ENCODE measurements at places on chromosomes 4 and X.

DNA sequence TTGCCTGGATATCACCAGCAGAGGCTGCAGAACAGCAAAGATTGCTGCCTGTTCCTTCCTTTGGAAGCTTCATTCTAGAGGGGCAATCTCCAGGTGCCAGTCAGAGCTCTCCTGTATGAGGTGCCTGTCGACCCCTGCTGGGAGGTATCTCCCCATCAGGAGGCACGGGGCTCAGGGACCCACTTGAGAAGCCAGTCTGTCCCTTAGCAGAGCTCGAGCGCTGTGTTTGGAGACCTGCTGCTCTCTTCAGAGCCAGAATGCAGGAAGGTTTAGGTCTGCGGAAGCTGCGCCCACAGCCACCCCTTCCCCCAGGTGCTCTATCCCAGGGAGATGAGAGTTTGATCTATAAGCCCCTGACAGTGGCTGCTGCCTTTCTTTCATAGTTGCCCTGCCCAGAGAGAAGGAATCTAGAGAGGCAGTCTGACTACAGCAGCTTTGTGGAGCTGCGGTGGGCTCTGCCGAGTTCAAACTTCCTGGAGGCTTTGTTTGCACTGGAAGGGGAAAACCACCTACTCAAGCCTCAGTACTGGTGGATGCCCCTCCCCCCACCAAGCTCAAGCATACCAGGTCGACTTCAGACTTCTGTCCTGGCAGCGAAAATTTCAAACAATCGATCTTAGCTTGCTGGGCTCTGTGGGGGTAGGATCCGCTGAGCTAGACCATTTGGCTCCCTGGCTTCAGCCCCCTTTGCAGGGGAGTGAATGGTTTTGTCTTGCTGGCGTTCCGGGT, 57.9 kb downstream of the DKK2 start:
- DNase-seq, result no peak

DNA sequence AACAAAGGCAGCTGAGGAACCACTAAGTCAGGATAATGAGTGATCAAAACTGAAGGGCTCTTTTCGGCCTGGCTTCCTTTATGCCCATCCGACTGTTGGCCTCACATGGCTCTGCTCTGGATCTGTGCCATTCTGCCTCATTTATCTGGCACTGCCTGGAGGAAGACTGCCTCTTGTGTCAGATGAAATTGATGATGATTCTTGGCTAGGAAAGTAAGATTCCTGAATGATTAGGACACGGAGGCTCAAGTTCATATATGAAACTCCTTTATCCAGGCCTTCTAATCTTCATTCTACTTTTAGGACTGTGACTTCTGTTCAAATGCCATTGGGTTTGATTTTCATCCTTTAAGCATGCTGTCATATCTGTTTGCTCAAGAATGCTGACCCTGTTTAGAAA, 475.4 kb upstream of the RPS6KA3 start:
- peak; percentile 54 for DNase-seq

DNA sequence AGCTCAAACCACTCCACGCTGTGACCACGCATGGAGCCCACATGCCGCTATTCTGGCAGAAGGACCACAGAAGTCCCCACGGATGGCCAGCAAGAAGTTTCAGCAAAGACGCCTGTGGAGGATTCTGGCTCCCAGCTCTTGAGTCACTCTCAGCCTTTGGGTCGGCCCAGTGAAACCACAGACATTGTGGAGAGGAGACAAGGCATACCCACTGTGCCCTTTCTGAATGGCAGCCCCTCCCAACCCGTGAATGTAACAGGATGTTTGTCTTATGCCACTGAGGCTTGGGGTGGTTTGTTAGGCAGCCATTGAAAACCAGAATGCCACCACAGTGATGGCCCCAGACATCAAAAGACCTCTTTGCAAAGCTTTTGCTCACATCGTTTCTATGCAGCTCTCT, 42.7 kb downstream of the ABLIM2 start:
- DNase-seq, result no peak

DNA sequence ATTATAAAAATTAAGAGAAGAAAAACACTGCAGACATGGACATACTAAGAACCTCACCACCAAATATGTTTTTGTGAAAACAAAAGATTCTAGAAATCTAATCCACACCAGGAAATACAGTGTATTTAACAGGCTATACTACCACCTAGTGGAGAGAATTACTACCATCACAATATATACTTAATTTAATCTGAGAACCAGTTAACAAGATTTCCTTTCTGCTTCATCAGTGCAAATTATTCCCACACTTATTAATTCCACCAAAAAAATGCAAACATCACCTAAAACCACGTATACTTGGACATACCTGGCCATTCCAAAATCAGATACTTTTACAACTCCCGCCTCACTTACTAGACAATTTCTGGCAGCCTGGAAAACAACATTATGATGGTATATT, 7.0 kb upstream of the TXK start:
- DNase-seq, result peak; percentile 51

- DNase-seq, result no peak
Observed at GRCh38 chr4:15792974-15793373, 14.8 kb downstream of the CD38 start.

- DNase-seq, result no peak
Observed at GRCh38 chrX:24203072-24203808, 53.7 kb downstream of the ZFX start.

- DNase-seq, result peak; percentile 21
Observed at GRCh38 chrX:107542500-107542899, 85.8 kb upstream of the PRPS1 start.

- peak; percentile 74 for DNase-seq
Observed at GRCh38 chrX:136028383-136028984, 43.2 kb downstream of the SLC9A6 start.

DNA sequence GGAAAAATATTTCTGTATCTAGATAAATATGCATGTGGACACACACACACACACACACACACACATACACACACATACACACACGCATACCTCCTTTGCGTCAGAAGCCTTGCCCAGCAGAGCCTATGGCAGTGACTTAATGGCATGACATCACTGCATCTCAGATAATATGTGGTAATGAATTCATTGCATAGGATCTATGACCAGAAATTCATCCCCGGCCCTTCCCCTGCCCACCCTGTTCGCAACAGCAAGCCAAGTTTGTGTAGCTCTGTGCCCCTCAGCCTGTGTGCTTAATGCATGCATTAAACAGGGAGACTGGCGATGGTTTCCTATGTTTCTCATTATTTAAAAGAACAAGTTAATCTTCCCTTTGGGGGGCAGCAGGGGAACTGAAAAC, 120.7 kb downstream of the NKX6-1 start:
- DNase-seq, result no peak

DNA sequence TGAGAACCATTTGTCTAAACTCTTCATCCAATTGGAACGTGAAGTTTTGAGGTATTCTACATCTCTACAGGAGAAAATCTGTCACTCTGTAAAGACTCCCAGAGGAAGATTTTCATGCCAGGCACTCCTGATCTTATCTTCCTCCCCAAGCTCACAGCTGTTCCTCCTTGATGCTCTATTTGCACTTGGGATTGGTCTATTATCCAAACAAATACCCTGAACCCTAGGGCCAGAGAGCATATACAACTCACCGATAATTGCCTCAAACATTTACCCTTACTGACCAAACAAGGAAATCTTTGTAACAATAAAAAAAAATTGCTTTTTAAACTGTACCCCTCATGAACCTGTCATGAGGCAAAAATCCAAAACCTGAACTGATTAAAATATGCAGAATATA, 372.7 kb downstream of the SH2D1A start:
- DNase-seq, result no peak

- no peak for DNase-seq
Observed at GRCh38 chr4:23171976-23172375, 479.2 kb downstream of the GBA3 start.

- no peak for DNase-seq
Observed at GRCh38 chr4:184438375-184438774, 36.0 kb downstream of the IRF2 start.

DNA sequence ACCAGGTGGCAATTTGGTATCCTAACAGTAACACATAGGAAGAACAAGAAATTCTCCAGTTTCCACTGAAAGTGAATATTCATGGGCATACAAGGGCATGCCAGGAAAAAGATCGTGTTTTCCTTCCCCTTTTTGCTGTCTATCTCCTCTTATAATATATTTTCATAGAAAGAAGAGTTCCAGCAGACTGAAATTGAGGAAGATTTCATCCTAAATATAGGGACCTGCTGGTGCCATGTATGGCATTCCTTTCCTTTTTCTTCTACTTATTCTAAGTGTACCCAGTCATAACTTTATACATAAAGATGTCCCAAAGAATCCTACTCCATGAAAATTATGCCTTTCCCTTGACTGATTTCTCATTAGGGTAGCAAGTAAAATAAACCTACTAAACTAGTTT, 40.8 kb upstream of the KCNIP4 start:
- no peak for DNase-seq

DNA sequence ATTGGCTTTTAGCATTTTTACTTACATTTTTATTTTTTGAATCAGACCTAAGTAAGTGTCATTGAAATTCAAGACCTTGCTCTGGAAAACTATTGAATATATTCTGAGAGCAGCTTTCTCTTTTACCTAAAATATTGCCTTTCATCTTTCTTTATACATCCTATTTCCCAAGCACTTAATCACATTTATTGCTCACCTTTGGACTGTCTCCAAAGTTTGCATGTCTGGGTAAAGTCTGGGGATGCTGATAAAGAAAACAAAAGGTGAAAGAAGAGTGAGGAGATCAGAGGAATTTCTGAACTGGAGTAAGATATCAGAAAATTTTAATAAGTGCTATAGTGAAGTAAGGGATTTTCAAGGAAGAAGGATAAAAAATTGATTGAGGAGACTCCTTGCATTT, 308.5 kb upstream of the AADAT start:
- no peak for DNase-seq

DNA sequence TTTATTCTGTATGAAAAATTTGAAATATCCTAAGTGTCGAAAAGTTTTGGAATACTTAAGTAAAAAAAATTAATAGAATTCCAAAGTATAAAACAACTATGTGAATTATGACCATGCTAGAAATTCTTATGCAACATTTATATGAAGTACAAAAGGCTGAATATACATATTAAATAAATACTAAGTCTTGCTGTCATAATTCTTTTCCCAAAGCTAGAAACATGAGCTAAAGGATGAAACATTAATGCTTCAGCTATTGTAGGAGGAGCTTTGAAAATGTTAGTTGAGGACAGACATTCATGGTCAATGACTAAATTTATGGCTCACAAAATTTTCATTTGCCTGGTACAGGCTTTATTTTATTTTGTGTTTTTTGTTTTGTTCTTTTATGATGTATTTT, 207.3 kb downstream of the GABRB1 start:
- no peak for DNase-seq

DNA sequence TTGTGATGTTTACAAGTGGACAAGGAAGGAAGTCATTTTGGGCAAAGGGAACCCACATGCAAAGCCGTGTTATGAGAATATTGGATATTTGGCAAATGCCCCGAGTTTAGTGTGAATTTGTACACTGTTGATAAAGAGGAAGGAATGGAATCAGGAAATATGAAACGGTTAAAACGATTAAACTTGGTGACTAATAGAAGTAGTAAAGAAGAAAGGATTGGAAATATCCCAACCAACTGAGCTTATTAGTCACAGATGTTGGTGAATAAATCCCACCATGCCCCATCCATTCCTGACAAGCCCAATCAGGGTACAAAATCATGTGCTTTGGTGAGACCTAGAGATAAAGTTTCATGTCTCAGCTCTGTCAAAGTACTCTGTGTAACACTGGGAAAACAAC, 22.0 kb downstream of the ARHGAP24 start:
- peak; percentile 81 for DNase-seq

- no peak for DNase-seq
Observed at GRCh38 chr4:88995874-88996273, 61.1 kb downstream of the FAM13A start.

Data from tongue (tissue), 3 donors.